AML-193 (cell line): ENCODE measurements at places on chromosomes 3 and 15.

DNA sequence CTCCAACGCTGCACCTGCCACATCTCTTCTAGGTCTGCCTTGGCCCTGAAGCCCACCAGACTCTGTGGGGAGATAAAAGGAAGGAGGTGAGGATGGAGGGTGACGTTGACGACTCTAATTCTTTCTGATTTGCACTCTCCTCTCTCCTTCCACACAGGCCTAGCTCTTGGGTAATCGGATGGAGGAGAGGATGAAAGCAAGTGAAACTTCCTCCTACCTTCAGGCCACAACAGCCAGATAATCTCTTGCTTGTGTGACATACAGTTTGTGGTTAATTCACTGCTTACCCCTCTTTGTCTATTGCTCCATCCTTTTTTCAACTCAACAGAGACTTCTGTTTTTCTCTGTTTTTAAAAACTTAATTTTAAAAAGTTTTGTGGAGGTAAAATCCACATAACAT, 208.1 kb downstream of the SV2B start:
- DNase-seq = peak; percentile 96

DNA sequence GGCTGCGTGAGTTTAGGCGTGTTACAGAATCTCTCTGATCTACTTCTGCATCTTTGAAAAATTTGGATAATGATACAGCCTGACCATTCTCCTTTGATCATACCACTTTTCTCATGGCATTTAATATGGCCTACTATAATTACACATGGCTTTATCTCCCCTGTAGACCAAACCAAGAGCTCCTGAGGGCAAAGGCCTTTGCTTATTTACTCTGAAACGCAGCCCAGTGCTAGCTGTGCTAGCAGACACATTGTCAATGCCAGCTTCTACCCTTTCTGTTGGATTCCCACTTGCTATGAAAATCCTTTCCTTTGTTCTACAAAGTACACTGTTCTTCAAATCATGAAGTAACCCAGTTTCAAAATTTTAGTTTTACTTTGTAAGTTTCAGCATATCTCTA, 16.5 kb upstream of the VGLL4 start:
- no peak for DNase-seq

GRCh38 chr3:120018299-120018698, 75.9 kb downstream of the GSK3B start:
- DNase-seq = no peak

GRCh38 chr15:29149738-29150075, 119.9 kb downstream of the NSMCE3 start:
- no peak for DNase-seq

- no peak for DNase-seq
Measured at GRCh38 chr15:70487387-70487740, 276.0 kb downstream of the UACA start.

- no peak for DNase-seq
Measured at GRCh38 chr15:68201153-68201878, 3.8 kb downstream of the CALML4 start.

- no peak for DNase-seq
Measured at GRCh38 chr15:95448531-95449229, 881.8 kb upstream of the NR2F2 start.

GRCh38 chr3:119156868-119157267, 10.9 kb downstream of the TEX55 start:
- no peak for DNase-seq

DNA sequence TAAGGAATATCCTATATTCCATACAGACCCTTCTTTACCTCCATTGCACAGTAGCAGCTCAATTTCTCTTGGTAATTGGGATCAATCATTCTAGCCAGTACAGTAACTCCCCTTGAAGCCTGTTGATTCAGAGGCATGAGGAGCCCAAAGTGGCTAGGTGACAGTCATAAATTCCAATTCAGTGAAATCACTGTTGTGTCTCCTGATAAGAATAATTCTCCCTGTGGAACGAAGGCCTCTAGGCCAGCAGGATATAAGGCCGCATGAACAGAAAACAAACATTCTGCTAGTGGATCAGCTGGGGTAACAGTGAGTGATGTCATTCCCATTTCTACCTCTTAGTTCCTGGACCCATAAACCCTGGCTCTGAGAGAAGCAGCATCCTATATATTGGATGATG, 696.3 kb downstream of the NR2F2 start:
- DNase-seq = no peak

- no peak for DNase-seq
Measured at GRCh38 chr15:84915606-84915958, 31.1 kb downstream of the SLC28A1 start.

DNA sequence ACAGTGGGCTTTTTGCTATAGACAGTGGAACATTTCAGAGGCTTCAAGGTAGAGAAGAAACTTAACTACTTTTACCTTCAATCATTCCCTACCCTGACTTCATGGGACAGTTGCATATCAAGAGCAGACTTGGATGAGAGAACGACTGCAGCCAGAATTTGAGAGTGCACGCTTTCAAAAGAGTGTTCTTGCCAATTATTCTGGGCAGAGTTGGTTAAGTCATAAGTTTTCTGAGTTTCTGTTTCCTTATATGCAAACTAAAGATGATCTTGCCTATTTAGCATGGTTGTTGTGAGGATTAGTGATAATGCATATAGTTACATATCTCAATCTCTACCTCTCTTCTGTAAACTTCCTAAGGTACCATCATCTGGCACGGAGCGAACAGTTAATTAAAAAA, 7.6 kb downstream of the SLC9A9 start:
- DNase-seq = no peak

- no peak for DNase-seq
Measured at GRCh38 chr3:125214738-125215137, 2.2 kb upstream of the SLC12A8 start.

DNA sequence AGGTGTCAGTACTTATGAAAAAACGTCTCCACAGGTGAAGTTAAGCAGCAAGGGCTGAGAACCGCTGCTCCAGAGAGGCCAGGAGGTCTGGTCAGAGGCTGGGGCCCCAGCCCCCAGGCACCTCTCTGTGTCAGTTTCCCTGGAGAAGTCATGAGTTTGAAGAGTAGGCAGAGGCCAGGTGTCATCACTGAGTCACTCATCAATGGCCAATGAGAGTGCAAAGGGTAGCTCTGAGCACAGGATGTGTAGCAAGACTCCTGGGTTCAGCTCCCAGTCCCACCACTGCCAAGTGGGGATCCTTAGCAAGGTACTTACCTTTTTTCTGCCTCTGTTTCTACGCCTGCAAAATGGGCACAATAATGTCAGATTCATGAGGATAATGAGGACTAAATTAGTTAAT, 47.9 kb downstream of the CORO2B start:
- DNase-seq = no peak

GRCh38 chr3:16528106-16528505, 14.6 kb upstream of the RFTN1 start:
- DNase-seq = no peak

DNA sequence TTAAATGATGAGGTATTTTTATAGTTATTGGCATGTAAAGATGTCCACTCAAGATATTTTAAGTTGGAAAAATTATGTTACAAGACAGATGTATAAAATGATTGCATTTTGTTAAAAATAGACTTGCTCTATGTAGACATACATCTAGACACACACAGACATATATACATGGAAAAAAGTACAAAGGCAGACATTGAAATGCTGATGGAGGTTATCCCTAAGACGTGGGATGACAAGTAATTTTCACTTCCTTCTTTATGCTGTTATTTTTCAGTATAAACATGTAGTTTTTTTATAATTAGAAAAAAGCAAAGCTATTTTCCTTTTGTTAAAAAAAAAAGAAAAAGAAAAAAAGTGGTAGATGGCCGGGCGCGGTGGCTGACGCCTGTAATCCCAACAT, 7.2 kb downstream of the HOMER2 start:
- no peak for DNase-seq

DNA sequence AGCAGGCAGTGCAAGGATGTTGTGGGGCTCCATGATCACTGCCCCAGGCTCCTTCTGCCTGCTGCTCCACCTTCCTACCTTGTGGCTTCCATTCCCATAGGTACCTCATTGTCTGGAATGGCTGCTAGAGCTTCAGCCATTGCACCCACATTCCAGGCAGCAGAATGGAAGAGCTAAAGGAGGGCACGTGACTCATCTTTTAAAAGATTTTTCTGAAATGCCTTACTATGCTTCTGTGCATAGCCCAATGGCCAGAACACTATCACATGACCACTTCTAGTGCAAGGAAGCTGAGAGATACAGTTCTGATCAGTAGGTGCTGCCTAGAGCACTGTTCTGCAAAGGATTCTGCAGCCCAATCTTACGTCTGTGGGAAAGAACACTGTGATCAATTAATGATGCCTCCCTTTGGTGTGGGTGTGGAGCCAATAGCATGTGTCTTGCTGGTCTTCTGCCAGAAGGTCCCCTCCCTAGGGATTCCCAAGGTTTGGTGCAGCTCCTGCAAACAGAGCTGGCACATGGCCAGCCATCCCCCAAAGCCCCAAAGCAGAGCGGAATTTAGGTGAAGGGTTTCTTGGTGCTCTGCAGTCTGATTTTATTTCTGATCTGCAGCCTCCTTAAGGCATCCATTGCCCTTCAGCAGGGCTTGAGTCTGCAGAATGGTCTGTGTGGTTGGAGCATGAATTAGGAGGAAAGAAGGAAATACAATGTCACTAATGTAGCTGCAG, 34.4 kb downstream of the SPSB4 start:
- DNase-seq = no peak

- no peak for DNase-seq
Measured at GRCh38 chr3:14322001-14322400, 80.4 kb upstream of the SLC6A6 start.
